ENCODE measurements at places on chromosomes 5 and 9.

GRCh38 chr5:132102101-132102701, 28.6 kb downstream of the CSF2 start:
- H3K27ac ChIP-seq: no peak overlapping the region
- no peaks in the 10 kb centered on the region for H3K4me1 ChIP-seq
- DNase-seq: no peak
- H3K4me3 ChIP-seq: no peak overlapping the region
- H3K36me3 ChIP-seq: no peaks in the 10 kb centered on the region

DNA sequence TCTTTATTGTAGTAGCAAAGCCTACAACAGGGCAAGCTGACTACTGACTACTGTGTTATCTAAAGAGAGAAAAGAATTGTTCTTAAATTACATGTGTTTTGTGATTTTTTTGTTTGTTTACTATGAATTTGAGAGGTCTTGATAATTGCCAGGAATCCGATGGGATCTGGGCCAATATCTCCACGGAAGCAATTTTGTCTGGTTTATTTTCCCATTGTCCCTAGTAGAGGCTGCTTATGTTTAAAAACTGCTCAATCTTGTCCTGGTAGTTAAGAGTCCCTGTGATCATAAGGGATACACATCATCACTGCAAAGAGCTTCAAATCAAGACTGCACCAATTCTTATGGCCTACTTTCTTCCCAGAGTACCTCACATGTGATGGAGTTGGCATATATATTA, 94.4 kb downstream of the GLDC start:
- H3K36me3 ChIP-seq: peaks cover 10% of the 10 kb centered on the region
- no peak for DNase-seq
- peaks cover 16% of the 10 kb centered on the region for H3K4me1 ChIP-seq
- H3K27me3 ChIP-seq: no peaks in the 10 kb centered on the region
- no peak overlapping the region for H3K27ac ChIP-seq
- no peak overlapping the region for H3K4me3 ChIP-seq

- no peak overlapping the region for H3K27ac ChIP-seq
- H3K4me3 ChIP-seq: no peak overlapping the region
- H3K27me3 ChIP-seq: no peaks in the 10 kb centered on the region
- H3K36me3 ChIP-seq: no peaks in the 10 kb centered on the region
- no peak for DNase-seq
These were observed 40.4 kb downstream of the MED27 start for GRCh38 chr9:132039284-132039683.

GRCh38 chr9:130421154-130421801, 23.5 kb upstream of the ASS1 start:
- no peak overlapping the region for H3K4me3 ChIP-seq
- no peak overlapping the region for H3K27ac ChIP-seq
- DNase-seq: no peak
- no peaks in the 10 kb centered on the region for H3K36me3 ChIP-seq
- peaks cover 37% of the 10 kb centered on the region for H3K27me3 ChIP-seq
- peaks cover 2% of the 10 kb centered on the region for H3K4me1 ChIP-seq

Measured in neuronal stem cell (in vitro differentiated cells).